Fibroblast of upper back skin (primary cell): ENCODE measurements at places on chromosomes 4 and X.

GRCh38 chr4:174215961-174216680 lies 67.3 kb downstream of the FBXO8 start:
- DNase-seq: no peak

GRCh38 chr4:115272594-115272993 lies 159.2 kb upstream of the NDST4 start:
- DNase-seq: no peak

DNA sequence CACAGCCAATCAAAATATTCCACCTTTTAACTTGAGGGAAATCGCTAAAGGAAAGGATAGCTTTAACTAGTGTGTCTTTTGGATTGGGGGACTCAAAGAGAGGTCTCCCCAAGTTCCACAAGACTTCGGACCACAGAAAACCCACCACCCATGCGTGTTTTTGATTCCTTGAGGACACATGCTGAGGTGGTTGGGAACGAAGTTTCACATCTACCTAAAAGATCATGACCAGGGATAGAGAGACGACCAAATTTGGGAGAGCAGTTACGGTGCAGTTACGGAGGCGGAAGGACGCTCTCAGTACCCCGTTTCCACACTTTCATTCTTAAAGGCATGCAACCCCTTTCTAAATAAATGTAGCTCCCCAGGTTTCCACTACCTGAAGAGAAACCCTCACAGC lies 1.1 kb downstream of the PCYT1B start:
- DNase-seq: no peak

- DNase-seq: peak; percentile 40
Observed at GRCh38 chr4:109171070-109171469, 131.4 kb downstream of the COL25A1 start.

GRCh38 chr4:119132306-119132705 lies 3.3 kb upstream of the MYOZ2 start:
- no peak for DNase-seq

- DNase-seq: peak; percentile 58
Observed at GRCh38 chrX:39158801-39159657, 357.8 kb downstream of the MID1IP1 start.

GRCh38 chr4:2497931-2498330 lies 29.0 kb downstream of the RNF4 start:
- no peak for DNase-seq

GRCh38 chr4:55682295-55682694 lies 46.2 kb upstream of the NMU start:
- no peak for DNase-seq

DNA sequence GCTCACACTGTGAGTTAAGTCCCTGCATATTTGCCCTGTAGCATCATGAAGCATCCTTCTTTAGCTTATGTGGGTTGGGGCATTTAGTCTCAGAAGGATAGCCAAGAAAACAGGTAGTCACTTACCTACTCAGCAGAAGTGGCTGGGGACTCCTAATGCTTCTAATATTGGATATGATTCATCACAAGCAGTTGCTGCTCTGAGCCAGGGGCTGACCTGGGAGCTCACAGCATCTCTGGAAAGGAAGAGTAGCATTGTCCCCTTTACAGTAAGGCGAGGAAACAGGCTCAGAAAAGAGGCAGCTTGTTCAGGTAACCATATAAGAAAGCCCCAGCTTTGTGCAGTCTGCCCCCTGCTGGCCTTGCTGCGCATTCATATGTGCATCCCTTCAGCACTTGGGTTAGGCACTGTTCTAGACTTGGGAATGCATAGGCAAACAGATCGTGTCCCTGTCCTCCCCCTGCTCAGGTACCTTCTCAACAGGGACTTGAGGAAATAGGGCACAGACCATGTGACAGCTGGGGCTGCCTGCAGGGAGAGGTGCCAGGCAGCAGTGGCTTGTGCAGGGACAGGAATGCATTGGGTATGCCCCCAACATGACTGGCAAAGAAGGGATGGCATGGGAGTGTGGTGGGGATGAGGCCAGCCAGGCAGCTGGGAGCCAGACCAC lies 35.7 kb upstream of the TBC1D14 start:
- DNase-seq: peak; percentile 40

- no peak for DNase-seq
Observed at GRCh38 chr4:188466001-188466400, 326.8 kb downstream of the TRIML1 start.

GRCh38 chr4:5050520-5051277 lies 581 bp upstream of the STK32B start:
- peak; percentile 75 for DNase-seq

DNA sequence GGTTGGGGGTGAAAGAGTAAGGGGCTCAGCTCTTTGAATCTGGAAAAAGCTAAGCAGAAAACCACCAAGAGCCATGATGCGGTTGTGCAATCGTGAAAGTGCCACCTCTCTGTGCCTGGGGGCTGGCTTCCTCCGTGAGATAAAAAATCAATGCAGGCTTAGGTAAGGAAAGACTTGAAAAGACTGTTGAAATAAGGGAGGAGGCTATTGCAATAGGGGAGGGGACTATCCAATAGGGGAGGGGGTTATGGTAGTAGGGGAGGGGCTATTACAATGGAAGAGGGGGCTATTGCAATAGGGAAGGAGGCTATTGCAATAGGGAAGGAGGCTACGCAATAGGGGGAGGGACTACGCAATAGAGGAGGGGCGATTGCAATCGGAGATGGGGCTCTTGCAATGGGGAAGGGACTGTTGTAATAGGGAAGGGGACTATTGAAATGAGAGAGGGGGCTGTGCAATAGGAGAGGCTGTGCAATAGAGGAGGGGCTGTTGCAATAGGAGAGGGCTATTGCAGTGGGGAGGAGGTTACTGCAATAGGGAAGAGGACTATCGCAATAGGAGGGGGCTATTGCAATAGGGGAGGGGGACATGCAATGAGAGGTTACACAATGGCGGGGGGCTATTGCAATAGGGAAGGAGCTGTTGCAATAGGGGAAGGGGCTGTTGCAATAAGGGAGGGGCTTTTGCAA lies 162.3 kb upstream of the PSAPL1 start:
- DNase-seq: no peak

DNA sequence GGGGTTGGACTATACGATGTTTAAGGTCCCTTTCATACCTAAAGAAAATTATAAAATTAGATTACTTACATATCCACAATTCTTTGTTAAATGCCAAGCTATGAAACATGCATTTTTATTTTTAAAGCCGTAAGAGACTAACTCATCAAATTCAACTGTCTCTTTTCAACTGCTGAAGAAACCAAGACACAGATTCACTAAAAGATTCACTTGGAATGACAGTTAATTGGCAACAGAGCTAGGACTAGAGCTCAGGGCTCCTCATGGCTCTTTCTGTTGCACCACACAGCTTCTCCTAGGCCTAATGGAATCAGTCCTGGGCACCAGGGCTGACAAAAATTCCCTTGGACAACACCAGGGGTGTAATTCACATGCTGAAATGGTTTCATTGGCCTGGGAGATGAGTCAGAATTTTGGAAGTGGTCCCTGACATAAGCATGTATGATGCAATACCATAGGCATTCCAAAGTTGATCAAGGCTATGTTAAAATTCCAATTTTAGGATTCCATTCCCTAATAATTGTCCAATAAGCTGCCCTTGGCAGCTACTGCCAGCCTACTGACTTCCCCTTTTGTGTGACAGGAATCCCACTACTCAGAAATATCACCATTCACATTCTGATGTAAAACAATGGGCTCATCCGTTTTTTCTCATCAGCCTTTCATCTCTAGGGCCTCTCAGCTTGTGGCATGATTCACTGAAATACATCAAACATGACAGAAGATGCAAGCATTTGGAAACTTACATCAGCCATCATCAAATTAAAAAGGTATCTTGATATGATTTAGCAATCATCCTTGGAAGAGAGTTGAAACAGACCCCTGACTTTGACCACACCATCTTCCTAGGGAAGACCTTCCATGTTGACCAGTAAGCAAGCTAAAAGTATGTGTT lies 54.2 kb downstream of the PLAC1 start:
- DNase-seq: peak; percentile 97

DNA sequence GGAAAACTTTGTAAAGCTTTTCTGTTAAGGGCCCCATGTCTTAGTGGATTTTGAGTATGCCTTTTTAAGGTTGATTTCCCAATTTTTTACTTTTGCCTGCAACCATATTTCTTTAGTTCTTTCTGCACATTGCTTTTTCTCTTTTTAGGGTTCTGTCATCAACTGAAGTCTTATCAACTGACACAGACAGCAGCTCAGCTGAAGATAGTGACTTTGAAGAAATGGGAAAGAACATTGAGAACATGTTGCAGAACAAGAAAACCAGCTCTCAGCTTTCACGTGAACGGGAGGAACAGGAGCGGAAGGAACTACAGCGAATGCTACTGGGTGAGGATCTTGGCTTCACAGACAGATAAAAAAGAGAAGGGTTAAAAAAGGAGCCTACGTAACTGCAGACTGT lies 27.8 kb downstream of the TAF1 start:
- no peak for DNase-seq

- DNase-seq: no peak
Observed at GRCh38 chrX:18929775-18930174, 54.1 kb downstream of the PHKA2 start.

DNA sequence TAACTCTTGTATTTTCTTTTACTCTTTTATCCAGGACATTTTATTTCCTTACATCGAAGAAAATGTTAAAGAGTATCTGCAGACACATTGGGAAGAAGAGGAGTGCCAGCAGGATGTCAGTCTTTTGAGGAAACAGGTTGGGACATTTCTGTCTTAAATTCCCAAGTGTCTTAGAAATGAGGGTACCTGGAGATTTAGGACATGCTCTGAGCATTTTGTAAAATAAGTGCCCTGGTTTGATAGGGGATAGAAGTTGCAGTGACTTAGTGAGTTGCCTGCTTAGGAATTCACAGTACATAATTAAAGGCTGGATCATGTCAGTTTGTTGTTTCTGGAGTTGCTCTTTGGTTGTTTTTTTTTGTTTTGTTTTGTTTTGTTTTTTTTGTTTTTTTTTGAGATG lies 17.5 kb downstream of the ENOPH1 start:
- DNase-seq: no peak

DNA sequence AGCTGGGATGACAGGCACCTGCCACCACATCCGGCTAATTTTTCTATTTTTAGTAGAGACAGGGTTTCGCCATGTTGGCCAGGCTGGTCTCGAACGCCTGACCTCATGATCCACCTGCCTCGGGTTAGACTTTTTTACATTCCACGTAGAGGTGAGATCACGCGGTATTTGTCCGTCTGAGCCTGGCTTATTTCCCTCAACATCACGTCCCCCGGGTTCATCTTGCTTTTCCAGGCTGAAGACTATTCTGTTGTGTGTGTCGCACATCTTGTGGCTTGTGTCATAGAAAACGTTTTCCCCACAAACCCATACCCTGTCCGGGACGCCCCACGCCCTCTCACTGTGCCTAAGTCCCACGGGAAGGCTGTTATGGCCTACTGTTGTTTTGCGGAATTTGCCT lies 185.3 kb downstream of the CRLF2 start:
- DNase-seq: no peak

GRCh38 chr4:157057218-157057617 lies 18.7 kb upstream of the GLRB start:
- peak; percentile 50 for DNase-seq

- no peak for DNase-seq
Observed at GRCh38 chr4:112172180-112172579, 26.9 kb downstream of the FAM241A start.

GRCh38 chr4:164368894-164369293 lies 385.0 kb upstream of the SMIM31 start:
- no peak for DNase-seq

DNA sequence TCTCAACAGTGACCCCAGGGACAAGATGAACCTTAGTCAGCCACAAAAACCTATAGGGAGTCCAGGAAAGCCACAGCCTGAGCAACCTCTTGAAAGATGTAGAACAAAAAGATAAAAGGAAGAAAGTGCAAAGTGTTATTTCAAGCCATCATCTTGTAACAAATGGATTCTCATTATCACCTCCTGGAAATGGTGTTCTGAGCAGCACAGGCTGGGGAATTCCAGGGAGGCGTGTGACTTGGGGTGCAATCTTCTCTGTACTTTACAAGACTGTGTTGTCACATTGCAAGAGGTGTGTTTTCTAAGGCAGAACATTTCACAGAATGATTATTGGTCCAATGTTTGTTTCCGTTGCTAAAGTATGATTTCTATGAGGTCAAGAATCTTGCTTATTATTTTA lies 214.0 kb downstream of the DHRSX start:
- no peak for DNase-seq

DNA sequence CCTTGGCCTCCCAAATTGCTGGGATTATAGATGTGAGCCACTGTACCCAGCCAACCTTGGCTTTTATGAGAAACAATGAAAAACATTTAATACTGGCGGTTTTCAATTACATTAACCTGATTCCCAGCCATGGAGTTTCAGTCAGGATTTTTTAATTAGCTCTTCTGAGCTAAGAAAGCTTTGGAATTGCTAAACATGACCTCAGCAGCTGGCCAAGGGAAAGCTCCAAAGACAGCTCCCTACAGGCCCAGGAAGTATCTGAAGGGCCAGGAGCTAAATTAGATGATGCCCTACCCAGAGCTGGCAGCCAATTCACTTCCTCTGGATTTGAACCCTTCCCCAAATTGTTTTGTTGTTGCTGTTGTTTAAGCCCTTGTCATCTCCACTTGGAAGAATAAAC lies 26.5 kb upstream of the FUNDC1 start:
- DNase-seq: no peak

GRCh38 chr4:138555584-138555983 lies 313.4 kb upstream of the SLC7A11 start:
- DNase-seq: no peak

DNA sequence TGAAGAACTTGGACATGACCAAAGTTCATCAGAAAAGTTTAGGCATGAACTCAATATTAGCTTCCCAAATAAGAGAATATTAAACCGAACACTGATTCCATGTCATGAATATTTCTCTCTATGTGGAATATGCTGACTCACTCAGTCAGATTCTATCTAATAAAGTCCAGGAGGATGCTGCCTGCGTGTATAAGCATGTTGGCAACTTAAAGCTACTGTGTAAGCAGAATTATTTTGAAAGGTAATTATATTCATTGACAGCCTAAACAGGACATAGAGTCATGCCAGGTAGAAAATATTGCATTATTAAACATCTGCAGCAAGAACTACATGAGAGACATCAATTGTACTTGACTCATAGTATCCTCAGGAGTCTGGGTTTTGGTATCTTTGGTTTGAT lies 367.9 kb upstream of the SPOCK3 start:
- no peak for DNase-seq

GRCh38 chr4:174918058-174918457 lies at the start of gene ADAM29:
ADAM29 (plus strand) TSS chr4:174918358; CDS start chr4:174975526, 57,168 bp downstream.
- no peak for DNase-seq

DNA sequence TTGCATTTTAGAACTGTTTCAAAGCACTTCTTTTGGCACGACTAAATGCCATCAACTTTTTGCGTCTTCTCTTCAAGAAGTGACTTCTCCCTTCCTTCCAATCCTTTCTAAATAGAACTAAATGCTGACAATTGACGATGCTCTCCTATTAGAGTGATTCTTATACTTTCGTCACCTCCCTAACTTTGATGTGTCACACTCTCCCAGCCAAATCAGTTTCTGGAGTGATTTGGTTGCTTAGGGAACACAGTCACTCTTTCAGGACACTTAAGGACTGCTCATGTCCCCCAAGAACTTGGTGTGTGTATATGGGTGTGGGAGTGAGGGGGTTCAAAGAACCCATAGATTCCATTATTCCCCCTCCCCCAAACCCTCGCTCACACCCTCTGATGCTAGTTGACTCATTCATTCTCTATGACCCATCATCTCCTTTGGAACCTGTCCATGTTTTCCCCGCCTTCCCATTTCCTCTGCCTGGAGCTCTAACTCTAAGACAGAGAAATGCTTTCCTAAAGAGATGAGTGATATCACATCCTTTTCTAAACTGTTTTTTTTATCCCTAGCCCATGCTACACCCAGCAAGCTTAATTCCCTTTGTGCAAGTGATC lies 26.8 kb upstream of the AREG start:
- peak; percentile 89 for DNase-seq
